Brain pericyte (primary cell): ENCODE measurements at places on chromosomes 5 and 9.

- DNase-seq: no peak
These were observed 69.0 kb downstream of the ALDH1A1 start for GRCh38 chr9:72883875-72884274.

DNA sequence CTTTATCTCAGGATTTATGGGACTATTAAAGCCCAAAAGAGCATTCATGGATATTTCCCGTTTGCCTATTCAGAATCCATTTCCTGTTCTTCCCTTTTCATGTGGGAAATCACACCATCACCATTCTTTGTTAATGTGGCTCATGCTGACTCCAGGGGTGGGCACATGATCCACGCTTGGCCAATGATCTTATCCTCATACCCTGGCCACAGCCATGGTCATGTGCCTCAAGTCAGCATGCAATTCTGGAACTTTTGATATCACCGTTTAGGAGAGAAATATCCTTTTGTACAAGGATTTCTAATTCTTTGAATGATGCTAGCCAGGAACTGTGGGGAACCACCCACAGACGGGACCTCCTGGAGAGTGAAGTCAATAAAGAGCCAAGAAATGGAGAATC is 272.2 kb downstream of the PRELID2 start:
- no peak for DNase-seq

DNA sequence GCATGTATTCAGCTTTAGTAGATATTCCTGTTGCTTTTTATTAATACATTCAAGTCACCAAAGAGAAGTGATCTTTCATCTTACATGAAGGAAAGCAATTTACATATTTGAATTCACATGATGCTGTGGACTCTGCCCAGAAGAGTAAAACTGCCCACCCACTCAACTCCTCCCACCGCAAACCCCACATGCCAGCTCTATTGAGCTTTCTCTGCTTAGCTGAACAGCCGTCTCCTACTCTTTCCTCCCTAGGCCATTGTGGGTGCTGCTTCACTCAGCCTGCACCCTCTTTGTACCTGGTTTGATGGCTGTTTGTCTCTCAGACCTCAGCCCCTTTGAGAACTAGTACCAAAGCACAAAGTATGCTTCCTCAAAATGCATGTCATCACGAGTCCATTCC is 48.4 kb upstream of the MAP3K1 start:
- no peak for DNase-seq

DNA sequence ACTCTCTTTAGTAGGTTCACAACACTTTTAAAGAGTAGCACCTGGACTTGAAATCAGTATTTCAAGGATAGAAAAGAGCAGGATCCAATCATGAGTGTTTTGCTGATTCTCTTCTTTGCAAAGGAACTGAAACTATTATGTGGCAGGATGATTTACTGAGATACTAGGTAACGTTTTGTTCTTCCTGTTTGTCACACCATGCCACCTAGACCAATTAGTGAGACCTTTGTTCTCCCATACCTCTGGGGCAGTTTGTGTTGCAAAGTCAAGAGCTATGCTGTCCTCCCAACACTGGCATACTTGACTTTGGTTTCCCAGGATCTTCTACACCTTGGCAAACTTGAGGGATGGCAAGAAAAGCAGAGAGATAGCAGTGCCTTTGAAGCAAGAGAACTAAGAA is 43.4 kb downstream of the PPP1R2B start:
- no peak for DNase-seq

DNA sequence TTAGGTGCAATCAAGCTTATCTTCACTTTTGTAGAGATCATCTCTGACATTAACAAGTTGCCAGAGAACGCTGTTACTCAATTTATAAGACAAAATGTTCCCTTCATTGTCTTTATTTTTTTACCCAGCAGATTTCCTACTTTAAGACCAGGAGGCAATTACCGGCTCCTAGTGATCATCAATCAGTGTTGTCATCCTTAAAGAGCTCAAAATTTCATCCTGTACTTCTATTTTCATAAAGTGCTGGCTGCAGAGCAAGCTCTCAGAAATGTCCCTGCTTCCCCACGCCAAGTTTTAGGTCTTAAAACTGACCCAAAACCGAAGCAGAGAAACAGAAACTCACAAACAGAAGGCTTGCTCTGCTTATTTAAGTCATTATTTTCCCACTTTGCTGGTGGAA is 82.9 kb downstream of the PJA2 start:
- no peak for DNase-seq

GRCh38 chr5:125326150-125326510 is 579.7 kb upstream of the ZNF608 start:
- peak; percentile 44 for DNase-seq

GRCh38 chr9:16405421-16405820 is 465.0 kb downstream of the BNC2 start:
- DNase-seq: no peak

DNA sequence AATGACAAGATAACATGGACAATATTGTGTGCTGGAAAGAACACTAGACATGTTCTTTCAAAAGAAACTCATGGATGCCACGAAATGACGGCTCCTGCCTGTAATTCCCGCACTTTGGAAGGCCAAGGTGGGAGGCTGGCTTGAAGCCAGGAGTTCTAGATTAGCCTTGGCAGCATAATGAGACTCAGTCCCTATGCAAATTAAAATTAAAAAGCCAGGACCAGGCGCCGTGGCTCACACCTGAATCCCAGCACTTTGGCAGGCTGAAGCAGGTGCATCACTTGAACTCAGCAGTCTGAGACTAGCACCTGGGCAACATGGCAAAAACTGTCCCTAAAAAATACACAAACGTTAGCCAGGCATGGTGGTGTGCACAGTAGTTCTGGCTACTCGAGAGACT is 814.2 kb downstream of the BRINP1 start:
- no peak for DNase-seq

DNA sequence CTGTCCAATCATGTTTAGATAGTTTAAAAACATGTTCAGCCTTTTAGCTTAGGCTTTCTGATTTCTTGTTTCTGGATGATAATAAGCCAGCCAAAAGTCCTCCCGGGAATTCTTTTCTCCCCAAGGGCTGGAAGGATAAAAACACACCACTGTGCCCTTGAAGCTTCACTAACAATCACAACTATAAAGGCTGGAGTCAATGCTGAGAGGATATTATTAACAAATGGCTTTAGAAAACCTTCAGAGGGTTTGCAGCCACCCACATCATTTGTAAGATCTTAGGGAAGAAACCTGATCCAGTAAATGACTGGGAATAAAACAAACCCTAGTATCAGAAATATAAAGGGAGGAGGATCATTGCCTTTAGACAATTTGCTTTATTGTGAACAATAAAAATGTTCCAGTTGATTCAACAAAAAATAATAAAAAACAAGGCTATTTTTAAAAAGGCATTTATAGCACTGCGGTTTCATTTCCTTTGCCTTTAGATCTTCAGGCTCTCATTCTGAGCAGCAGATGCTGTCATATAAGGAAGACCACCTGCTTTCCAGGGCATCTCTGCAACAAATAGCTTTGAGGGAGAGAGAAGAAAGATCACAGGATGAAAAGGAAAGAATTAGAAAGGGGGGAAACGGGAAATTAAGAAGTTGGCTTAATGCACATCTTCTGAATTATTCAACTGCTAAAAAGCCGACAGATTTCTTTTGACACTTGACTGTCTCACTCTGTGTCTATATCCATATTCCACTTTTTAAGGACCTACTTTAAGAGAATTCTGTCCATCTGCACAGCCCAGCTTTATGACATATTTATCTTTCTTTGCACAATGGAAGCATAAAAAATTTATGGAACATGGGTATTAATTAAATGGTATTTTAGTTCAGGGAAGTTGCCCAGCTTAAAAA is 277.2 kb upstream of the SLC24A2 start:
- no peak for DNase-seq

DNA sequence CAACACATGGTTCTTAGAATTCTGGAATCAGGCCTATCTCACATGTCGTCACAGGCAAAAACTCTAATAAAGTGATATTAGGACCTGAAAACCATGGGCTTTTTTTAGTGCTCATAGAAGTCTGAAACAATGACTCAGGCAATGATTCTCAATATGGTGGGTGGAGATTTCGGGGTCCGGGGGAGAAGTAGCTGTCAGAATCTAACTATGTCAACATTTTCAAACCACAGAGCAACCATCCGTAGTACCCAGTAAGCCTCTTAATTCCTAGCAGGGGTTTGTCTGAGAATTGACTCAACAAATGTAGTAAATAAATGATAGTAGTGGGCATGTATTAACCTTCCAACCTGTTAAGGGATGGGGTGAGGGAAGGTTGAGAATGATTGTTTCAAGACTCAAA is 2.6 kb downstream of the AMACR start:
- DNase-seq: no peak

- DNase-seq: no peak
These were observed 12.6 kb upstream of the IL12B start for GRCh38 chr5:159342840-159343239.

DNA sequence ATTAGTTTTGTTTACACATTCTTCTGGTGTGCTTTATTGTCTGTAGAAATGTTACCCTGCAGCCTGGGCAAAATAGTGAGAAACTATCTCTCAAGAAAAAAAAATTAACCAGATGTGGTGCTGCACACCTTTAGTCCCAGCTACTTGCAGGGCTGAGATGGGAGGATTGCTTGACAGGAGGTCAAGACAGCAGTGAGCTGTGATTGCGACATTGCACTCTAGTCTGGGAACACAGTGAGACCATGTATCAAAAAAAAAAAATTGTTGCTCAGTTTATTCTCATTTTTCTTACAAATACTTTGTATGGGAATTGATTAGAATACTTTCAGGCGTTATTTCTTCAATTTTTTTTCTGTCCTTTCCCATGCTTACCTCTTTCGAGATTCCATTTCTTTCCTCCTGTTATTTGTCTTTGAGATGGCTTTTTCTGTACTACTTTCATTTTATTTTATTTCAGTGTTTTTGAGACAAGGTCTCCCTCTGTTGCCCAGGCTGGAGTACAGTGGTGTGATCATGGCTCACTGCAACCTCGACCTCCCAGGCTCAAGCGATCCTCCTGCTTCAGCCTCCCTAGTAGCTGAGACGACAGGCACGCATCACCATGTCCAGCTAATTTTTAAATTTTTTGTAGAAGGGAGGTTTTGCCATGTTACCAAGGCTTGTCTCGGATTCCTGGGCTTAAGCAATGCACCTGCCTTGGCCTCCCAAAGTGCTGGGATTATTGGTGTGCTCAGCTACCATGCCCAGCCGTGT is 24.9 kb downstream of the TENT2 start:
- no peak for DNase-seq

DNA sequence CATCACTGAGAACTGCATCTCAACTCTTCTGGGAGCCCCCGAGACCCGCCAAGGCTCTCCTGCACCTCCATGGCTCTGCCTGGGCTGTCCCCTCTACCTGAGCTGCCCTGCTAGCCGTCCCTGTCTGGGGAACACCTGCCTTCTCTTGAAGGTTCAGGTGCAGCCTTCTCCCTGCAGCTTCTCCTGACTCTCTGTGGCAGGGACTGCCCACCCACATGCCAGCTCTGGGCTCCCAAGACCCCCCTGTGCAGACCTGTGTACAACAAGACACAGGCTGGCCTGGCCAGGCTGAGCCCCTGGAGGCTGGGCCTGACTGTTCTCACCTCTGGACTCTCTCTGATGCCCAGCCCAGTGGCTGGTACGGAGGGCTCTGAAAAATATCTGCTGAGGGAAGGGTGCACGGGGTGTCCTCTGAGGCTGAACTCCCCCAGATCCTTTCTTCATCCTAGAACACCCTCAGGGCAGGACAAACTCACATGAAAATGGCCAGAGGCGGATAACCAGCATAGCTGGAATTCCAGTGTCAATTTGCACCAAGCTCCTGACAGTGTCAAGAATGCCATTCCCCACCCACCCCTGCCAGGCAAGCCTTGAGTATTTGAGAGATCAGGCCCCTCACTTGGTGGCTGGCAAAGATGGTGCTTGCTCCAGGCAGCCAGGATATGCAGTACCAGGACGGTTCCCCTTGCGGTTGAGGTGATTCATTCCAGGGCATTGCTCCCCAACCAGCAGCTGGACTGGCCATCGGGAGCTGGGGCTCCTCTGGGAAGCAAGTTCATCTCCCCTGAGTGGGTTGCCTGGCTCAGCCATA is 40.9 kb upstream of the SLC25A51 start:
- DNase-seq: no peak

GRCh38 chr9:15295761-15296405 is 11.1 kb downstream of the TTC39B start:
- DNase-seq: no peak

DNA sequence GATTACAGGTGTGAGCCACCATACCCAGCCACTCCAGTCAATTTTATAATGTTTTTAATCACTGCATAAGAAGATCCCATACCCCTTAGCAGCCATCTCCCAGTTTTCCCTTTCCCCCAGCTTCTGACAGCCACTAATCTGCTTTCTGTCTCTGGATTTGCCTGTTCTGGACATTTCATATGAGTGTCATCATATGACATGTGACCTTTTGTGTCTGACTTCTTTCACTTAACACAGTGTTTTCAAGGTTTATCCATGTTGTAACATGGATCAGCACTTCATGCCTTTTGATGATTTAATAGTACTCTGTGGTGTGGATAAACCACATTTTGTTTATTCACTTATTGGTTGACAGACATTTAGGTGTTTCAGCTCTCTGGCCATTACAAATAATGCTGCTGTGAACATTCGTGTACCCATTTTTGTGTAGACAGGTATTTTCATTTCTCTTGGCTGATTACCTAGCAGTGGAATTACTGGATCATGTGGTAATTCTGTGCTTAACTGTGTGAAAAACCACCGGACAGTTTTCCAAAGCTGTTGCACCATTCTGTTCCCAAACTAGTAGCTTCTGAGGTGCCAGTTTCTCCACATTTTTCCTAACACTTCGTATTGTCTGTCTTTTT is 8.6 kb downstream of the SUSD3 start:
- DNase-seq: no peak

DNA sequence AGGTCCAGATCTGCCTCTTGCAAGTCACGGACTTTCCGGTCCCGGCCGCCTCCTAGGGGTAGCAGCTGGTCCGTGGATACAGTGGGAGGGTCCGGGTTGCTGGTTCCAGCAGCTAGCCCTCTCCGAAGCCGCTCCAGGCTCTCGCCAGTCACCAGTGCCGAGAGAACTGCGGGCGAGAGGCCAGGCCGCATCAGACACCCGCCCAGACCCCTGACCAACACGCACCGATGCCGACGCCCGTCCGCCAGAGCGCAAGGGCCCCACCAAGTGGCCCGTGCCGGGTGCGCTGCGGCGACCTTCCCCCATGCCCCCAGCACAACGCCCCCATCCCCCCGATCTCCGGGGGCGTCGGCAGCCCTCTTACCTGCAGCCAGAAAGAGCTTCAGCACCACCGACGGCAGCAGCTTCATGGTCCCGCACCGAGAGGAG is 470 bp downstream of the HBEGF start:
- no peak for DNase-seq

DNA sequence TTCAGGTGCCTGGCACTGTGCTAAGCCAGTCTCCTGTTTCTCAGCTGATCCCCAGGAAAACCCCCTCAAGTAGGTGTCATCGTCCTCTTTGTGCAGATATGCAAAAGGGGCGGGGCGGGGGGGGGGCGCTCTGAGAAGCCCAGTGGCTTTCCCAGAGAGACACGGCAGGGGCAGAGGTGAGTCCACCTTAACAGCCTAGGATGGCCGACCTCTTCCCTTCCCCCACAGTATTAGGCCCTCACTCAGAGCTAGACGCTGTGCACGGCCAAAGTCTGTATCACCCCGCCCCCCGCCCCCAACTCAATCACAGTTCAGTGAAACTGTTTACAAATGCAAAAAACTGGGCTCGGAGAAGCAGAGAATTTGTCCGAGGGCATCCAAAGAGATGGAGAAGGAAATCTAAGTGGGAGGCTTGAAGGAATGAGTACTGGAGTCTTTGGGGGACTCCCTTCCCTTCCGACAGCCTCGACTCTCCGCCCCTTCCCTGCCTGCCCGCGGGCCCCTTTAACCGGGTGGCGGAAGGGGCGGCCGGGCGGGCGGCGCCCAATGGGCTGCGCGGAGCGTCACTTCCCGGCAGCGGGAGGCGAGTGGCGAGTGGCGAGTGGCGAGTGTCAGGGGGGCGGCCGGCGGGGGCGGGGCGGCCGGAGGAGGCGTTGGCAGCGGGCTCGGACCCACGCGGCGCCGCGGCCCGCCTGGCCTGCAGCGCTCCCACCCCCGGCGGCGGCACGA is at the start of gene ERGIC1:
TSS of gene ERGIC1 (plus strand) at position 566 of the 729 bp plus-strand sequence. CDS start at position 729, 163 bp downstream.
- no peak for DNase-seq
